Vagina (tissue), 2 donors: ENCODE measurements at places on chromosomes 12 and 14. TPM values are rescaled to one million over a fixed set of nuclear protein-coding genes. Genes with fewer than 3 reads are reported as not detected.

DNA sequence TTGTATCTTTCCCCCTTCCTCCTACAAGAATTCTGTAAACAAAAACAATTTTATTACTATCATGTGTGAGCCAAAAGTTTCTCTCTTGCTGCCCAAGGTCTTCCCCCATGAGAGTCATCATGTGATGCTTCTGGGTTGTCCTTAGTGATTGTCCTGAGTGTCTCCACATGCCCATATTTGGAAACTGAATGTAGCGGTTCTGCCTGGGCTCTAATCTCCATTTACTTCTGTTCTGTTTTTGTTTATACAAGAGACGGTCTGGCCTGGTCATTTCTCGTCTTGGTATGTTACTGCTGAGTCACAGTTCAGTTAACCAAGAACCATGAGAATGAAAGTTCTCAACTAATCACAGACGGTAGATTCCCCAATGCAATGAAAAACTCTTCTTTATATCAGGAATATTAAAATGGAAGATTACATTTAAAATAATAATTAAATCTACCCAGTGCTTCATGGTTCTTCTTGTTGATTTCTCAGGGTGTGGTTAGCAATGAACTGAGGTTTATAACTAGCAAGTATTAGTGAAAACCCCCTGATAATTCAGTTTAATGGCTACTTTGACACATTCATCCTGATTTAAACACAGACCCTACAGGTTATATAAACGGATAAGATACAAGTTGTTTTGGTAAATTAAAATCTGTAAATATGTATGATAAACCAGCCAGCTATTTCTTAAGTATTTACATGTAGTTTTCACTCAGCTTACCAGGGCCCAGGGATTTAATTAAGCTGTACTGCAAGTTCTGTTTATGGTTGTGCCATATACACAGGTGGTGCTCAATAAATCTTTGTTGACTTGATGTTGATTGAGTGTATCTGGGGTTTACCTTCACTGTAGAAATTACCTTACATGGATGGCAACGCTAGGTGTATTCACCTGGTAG, 81.1 kb downstream of the PELI2 start:
- no peak for DNase-seq

The GXYLT1 gene
- total RNA-seq = 11.8 TPM

The B3GNT4 gene
- total RNA-seq = 2.9 TPM

The FKBP4 gene
- 45.9 TPM for total RNA-seq

DNA sequence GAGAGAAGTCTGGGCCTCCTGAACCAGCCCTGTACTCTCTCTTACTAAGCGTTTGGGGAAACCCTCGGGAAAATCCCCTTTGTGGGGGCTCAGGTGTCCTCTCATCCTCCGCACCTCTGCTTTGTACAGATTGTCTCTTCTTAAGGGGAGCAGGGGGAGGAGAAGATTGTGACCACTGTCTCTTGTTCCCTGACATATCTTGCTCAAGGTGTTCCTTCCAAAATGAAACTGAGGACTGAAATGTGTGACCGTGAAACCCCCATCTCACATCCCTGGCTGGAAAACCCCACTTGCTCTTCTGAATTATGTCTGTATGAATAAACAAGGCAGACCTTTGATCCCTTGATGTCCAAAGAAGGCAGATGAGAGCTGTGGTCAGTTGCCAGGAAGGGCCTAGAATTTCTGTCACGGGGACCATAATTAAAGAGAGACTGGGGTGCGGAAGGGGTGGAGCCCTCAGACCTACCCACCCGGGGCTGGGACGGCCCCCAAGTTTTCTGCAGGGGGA, 369.8 kb downstream of the AACS start:
- DNase-seq = no peak

- no peak for DNase-seq
These were observed 158.8 kb upstream of the PRMT8 start for GRCh38 chr12:3332188-3332587.

DNA sequence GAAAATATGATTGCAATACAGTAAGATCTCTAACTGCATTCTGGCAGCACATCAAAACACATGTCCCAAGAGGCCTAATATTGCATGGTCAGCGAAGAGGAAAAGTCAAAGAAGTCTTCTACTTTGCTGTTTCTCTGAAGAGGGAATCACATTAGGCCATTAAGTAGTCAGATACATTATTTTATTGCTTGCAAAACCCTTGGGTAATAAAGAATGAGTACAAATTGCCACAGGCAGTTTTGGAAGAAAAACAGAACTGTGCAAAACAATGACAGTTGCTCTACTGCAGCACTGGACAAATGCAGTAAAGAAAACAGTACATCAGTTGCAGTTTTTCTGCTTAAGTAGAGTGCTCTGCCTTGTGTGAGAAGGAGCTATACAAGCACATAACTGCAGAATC, 211.9 kb downstream of the MED13L start:
- DNase-seq = no peak

DNA sequence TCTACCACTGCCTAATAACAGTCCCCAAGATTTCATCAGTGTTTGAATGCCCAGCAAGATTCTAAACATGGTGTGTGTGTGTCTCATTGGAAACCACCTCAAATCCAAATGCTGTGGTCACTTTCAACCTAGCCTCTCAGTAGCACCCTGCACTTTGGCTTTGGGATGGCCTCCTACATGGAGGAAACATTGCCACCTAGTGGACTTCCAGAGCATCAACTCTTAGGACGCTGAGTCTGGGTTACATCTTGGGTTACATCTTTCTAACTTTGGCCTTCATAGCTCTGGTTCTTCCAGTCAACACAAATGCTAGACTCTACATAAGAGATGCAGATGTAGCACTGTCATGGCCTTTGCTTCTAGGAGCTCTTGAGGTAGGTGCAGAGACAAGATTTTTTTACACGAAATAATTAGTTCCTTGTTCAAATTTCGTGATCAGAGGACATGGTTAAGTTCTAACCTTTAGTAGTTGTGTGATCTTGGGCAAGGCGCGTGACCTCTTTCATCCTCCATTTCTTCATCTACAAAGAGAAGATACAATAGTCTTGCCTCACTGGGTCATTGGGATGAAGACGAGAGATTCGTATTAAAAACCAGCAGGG, 113.5 kb upstream of the VASH1 start:
- no peak for DNase-seq

DNA sequence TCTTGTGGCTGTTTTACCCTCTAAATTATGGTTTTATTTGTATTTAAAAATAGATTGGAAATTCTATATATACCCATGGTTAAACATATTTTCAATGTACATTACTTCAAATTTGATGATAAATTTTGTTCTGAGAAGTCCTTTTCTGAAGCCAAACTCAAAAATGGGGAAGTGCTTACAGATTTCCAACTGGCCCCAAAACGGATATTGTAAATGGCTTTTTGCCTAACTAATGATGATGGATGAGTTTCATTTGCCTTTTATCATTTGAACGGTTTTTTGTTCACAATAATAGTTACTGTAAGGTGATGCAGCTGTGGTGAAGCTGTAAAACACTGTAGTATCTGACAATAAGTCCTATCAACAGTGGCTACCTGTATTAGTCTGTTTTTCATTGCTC, 136.9 kb downstream of the FUT8 start:
- no peak for DNase-seq

DNA sequence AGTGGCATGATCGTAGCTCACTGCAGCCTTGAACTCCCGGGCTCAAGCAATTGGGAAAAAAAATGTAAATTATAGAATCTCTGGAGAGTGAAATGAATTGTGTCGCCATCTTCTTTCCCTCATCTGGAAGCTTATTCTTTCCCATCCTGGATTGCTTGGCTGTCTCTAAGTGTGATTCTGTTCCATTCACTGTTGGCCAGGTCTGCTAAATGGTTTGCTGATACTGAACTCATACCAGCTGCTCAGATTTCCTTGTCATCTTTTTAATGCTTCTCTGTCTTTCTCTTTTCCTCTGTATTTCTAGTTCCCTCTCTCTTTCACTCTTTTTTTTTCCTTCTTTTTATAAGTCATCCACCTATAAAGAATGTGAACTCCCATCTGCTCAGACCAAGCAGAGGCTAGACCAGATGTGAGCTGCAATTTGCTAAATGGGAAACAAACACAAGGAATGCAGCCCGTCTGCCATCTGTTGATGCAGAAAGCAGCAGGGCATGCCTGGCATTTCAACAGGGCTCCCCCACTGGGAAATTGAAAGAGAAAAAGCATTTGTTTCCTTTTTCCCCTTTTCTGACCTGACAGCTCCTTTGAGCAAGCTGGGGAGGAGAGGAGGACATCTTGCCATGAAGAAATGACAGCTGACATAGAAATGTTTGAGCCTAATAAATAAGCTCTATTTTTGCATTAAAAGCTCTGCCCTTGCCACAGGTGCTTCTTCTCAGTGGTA, 1823.6 kb upstream of the FLRT2 start:
- DNase-seq = no peak
